ENCODE measurements at places on chromosomes 12 and 14.

GRCh38 chr14:62694075-62694474 lies 351.2 kb downstream of the KCNH5 start:
- DNase-seq, result peak; percentile 54

DNA sequence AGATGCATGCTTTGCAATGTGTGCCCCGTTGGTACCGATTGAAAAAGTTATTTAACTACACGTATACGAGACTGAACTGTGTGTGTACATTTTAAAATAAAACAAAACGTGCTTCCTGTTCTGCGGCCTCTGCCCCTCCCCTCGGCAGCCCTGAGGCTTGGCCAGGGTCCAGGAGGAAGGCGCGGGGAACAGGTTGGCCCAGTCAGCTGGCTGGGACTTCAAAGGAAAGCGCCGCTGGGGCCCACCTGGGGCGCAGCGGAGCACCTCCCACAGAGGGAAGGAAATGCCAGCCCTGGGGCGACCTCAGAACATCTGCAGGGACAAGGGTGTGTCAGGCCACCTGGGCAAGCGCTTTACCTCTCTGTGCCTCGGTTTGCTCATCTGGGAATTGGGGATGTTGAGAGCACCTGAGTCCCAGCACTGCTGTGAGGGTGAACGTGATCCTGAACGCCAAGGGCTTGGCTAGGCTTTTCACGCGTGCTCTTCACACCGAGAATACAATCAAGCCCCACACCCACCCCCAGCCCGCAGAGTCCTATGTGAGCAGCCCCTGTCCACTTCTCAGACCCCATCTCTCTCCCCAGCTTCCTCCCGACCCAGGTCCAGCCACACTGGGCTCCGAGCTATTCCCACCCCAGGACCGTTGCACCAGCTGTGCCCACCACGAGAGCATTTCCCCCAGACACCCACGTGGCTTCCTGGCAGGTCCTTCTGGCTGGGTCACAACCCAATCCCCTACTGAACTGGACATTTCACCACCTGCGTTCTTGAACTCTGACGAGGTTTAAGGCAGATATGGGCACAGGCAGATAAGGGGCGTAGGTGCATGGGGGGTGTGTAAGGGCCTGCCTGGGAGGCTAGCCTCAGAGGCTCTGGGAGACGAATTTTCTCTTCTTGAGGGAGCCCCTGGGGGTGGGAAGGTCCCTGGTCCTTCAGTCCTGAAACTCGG lies 41.9 kb upstream of the NCOR2 start:
- peak; percentile 93 for DNase-seq

DNA sequence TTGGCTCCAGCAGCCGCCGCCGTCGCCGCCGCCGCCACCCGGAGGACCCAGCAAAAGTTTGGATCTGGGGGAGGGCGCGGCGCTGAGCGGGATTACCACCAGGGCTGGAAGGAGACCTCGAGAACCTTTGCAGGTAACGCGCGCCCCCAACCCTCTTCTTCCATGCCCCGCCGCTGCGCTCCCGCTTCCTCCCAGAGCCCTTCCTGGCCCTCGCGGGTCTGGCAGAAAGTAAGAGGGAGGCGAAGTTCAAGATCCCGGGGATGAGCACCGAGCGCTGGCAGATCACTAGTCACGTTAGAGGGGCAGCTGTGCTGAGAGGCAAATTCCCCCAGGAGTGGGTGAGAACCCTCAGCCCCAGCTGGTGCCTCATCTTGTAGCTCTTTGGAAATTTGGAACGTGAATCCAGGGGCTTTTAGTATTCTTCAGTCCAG lies 3.9 kb downstream of the FLRT2 start:
- peak; percentile 34 for DNase-seq

DNA sequence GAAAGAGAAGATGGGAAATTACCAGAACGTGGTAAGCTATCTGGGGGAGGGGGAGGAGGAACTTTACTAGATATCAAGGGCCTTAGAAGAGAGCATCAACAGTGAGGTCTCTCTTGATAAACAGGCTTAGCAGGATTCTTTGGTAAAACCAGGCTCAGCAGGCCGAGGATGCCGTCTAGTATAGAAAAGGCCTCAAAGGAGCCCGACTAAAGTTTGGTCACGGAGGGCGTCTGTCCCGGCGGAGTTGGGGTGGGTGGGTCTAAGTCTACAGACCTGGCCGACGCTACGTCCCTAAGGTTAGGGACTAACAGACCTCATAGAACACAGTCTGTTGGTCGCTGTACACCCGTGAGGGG lies 538 bp upstream of the TIGAR start:
- no peak for DNase-seq

- no peak for DNase-seq
Observed at GRCh38 chr12:111732786-111733185, 33.9 kb upstream of the ALDH2 start.

- DNase-seq, result no peak
Observed at GRCh38 chr12:52848661-52849255, at the start of gene KRT78. TSS of gene KRT78 (minus strand) at chr12:52848994. CDS start at chr12:52848930, 64 bp downstream.

GRCh38 chr14:21686468-21686867 lies 12.8 kb upstream of the OR4E1 start:
- DNase-seq, result no peak

DNA sequence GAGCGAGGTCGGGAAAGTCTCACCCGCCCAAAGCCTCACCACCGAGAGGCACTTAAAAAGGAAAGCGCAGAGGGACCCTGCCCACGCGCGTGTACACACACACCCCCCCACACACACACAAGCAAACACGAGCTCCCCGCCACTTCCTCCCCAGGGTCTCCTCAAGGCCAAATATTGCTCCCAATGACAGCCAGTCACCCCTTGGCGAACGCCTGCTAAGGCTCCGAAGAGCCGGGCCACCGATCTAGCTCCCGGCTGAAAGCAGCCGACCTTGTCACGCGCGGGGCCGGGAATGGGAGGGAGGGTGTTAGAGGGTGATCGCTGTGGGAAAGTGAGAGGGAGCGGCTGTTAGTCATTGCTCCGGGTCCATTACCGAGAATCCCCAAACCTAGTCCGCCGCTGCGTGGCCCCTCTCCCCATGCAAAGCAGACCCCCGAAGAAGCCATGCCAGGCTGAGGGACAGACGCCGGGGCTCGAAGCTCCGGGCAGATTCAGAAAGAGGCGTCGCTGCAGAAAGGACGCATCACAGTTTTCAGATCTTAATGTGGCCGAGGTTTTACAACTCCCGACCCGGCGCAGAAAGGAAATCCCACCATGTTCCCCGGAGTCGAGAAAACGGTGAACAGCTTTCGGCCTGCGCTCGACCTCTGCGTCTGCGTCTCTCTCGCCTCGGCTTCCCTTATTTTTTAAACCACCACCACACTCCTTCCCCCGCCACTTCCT lies 2.6 kb downstream of the BMP4 start:
- DNase-seq, result peak; percentile 54

DNA sequence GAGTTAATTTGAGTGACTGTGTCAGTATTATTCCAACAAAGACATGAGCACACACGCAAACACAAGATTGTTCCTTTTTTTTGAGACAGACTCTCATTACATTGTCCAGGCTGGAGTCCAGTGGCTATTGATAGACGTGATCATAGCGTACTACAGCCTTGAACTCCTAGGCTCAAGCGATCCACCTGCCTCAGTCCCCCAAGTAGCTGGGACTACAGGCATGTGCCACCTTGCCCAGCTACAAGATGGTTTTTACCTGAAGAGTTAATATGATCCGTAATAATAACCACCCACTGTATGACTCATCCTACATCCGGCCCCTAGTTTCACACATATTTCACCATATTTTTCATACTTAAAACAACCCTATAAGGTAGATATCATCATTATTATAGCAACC lies 26.8 kb downstream of the BCAT1 start:
- DNase-seq, result no peak

DNA sequence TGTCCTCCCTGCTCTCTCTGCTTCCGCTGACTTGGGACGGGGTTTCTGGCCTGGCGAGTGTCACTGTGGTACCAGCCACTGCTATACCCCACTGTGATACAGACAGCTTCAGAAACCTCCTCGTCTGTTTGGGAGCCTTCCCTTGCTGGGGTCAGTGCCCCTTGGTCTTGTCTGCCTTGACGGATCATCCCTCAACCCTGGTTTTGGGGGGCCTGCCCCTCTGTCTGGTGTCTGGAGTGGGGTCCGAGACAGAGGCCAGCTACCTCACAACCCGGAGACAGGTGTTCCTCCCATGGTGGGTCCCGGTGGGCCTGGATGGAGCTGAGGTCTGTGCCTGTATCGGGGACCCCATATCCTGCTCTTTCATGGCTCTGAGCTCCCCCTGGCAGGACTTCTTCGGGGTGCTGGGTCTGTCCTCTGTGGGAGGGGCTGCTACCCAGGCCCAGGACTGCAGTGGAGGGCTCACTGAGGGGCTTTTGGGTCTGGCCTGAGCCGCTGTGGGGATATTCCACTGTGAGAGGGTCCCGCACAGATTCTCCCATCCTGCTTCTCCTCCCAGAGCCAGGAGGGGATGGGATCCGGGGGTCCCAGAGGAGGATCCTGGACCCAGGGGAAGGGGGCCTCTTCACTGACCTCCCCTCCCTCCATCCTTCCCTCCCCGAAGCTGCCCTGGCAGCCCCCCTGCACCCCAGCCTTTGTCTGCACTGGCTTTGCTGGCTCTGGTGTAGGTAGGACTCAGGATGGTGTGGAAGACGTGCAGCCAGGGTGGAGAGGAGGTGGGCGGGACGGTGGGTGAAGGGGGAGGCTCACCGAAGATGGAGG lies 365.5 kb downstream of the TMEM121 start:
- no peak for DNase-seq

GRCh38 chr14:75427126-75427481 lies 718 bp upstream of the JDP2 start:
- peak; percentile 34 for DNase-seq

DNA sequence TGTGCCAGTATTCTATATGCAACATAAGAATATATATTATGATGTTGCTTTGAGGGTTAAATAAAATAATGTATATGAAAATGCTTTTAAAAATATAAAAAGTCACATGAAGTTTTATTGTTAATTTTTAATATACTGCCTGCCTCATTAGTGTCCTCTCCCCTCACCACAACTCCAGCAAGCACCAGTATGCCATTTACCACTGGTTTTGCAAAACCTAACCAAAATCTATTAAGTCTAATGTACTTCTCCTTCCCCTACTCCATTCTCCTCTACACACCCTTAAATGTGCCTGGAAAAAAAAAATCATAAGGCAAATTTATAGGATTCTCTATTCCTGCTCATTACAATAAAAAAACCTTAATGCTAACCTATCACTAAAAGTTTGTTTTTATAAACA lies 24.0 kb upstream of the GNG2 start:
- no peak for DNase-seq

- DNase-seq, result no peak
Observed at GRCh38 chr12:16330560-16330959, 16.9 kb upstream of the MGST1 start.

DNA sequence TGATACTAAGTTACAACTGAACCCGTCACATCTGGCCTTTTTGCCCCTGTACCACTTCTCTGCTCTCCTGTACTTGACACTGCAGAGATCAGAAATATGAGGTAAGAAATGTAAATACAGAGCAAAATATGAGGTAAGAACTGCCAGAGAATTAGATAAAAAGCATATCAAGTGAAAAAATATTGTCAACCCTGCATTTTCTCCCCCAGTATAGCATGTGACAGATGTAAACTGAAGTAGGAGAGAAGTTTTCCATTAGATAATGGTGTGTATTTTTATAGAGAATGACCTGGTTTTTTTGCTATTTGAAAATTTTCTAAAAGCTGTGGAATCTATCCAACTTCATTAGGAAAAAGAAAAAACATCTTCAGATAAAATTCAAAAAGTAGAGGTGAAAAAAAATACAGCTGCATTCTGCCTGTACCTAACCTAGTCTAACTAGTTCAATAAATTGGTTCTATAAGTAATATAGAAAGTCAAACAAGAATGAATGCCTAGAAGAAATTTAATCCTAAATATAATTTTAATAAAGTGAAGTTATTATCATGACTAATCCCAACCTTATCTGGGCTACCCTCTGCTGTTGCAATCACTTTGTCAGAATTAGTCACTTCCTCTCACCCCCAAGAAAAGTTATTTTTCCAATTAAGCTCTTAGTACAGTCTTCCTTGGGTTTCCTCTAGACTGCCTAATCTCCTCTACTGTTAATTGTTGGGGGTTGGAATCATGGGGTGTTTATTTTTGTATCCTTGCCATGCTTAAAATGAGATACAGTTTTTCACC lies 210.0 kb downstream of the RASSF9 start:
- peak; percentile 5 for DNase-seq

- DNase-seq, result no peak
Observed at GRCh38 chr12:99212275-99212674, 435.3 kb upstream of the GARIN6 start.

DNA sequence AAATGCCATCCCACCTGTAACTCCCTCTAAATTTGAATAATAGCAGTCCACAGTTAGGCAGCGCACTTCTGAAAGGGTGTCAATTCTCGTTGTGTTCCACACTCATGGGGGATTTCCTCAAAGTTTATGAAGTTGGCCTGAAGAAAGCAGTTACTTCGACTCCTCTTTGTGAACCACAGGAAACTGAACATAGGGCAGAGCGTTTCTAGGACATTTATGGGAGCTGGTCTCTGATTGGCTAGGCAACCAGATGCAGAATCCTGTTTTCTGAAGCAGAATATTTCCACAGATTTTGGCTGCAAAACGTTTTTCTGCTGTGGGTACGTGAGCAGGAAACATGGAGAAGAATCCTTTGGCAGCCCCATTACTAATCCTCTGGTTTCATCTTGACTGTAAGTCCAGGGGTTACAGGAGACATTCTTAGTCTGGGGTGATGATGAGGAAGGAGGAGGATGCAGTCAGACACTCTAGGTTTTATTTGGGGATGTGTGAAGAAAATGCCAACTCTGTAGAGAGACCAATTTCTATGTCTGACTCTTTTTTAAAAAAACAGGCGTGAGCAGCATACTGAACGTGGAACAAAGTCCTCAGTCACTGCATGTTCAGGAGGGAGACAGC lies 431.5 kb upstream of the OR4E1 start:
- no peak for DNase-seq

GRCh38 chr14:102497998-102498677 lies 11.4 kb downstream of the ANKRD9 start:
- no peak for DNase-seq

DNA sequence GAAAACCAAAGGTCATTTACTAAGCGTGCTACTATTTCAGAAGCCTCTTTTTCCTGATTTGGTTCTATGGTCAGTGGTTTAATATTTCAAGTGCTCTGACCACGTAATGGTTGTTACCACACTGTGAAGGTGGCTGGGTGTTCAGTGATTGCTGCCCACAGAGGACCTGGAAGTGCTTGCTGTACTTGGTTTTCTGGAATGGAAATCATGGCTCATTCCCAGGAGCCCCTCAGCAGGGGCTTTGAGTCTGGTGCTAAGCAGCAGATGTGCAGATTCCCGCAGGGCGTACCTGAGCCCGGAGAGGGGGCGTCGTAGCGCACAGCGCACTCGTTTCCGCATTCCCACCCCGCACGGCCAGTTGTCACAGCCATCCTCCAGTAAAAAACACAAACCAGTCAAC lies 50.5 kb downstream of the TRAF3 start:
- DNase-seq, result no peak

GRCh38 chr14:104680056-104680805 lies 9.2 kb upstream of the INF2 start:
- DNase-seq, result peak; percentile 64

GRCh38 chr14:73958591-73958990 lies 8.5 kb downstream of the COQ6 start:
- no peak for DNase-seq

Data from urothelium cell line (cell line).